ENCODE measurements at places on chromosomes 2 and 18. TPM values are rescaled to one million over a fixed set of nuclear protein-coding genes. Genes with fewer than 3 reads are reported as not detected.

- DNase-seq = no peak
These were observed 11.4 kb upstream of the CIDEA start for GRCh38 chr18:12242658-12243260.

DNA sequence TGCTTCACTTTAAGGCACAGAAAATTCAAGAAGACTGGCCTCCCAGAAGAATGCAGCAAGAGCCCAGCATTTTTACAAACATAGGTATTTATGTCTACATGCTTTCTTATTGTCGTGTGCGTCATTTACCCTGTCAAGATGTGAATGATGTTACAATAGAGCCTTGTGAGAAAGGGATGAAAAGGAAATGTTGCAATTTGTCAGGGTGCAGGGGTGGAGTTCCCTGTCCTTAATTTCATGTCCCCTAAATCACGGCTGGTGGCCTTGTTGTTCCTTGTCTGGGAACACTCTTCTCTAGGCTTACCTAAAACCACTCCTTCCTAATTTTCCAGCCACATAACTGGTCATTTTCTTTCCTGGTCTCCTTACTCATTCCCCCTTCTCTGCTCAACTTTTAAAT lies 194.2 kb downstream of the TXNL1 start:
- DNase-seq = no peak

- DNase-seq = peak; percentile 69
These were observed 185.0 kb downstream of the ANAPC1 start for GRCh38 chr2:111698743-111699554.

- DNase-seq = no peak
These were observed 19.7 kb downstream of the OSBPL6 start for GRCh38 chr2:178213991-178214390.

GRCh38 chr2:69184224-69184623 lies 171.2 kb downstream of the ANTXR1 start:
- DNase-seq = no peak

DNA sequence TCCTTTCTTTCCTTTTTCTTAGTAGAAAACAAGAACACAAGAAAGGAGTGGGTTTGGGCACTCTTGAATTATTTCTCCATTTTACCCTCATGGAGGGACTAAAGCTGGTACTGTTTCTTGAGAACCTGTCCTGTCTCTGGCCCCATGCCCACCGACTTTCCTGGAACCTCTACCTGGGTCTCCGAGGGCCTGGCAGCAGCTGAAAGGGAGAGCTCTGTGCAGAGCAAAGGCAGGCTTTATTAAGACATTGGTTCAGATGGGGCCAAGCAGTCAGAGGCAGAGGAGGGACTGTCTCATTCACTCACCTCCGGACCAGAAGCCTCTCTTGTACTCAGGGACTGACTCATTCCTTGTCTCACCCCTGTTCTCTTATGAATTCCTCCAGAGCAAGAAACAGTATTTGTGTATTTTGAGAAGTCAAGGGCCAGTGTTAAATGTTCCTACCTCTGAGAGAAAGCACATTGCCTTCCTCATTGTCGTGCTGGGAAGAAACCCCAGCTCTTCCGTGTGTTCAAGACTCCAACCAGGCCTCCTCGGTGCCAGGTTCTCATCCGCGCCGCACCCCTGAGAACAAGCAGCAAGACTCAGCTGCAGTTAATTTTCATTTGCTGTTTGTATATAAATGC lies 201.9 kb upstream of the NT5C1B start:
- DNase-seq = no peak

GRCh38 chr2:133063775-133064174 lies 393.8 kb upstream of the LYPD1 start:
- no peak for DNase-seq

- no peak for DNase-seq
These were observed 61.8 kb upstream of the CDC42EP3 start for GRCh38 chr2:37733251-37733650.

DNA sequence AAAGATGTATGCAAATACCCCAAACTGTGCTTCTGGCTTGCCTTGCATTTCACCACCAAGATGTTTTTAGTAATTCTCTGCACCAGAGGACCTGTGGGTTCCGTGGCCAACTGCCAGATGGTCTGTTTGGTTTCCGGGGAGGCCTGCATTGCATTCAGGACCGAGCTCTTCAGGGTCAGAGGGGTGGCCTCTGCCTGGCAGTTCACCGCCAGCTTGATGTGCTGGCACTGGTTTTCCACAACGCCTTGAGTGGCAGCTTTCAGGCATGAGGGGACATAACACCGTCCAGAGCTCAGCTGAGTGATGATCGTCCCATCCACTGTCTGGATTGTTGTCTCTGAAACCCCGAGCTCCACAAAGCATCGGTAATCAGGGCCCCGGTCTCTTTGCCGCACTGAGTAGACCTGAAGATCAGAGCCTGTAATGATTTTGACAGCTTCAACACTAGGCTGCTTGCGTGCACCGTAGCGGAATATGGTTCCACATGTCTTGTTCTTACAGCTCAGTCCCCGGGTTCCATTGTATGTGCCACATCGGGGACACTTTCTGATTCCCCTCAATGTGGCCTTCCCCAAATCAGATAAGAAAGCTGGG lies 9.4 kb downstream of the C2orf42 start:
- DNase-seq = no peak

DNA sequence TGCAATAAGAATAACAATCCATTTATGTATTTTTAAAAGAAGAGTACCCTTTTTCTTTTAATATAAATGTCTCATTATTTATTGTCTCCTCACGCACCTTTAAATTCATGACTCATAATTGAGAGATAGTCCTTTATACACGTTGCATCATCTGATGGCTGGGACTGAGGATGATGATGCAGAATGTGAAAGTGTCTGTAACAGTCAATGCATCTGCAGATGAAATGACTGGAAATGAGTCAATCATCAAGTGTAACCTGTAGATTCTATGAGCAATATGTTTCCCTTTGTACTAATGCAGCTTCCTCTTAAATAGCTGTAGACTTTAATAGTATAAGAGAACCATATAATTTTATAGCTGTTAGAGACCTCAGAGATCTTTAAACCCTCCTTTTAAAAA lies 26.1 kb upstream of the SYT4 start:
- no peak for DNase-seq

DNA sequence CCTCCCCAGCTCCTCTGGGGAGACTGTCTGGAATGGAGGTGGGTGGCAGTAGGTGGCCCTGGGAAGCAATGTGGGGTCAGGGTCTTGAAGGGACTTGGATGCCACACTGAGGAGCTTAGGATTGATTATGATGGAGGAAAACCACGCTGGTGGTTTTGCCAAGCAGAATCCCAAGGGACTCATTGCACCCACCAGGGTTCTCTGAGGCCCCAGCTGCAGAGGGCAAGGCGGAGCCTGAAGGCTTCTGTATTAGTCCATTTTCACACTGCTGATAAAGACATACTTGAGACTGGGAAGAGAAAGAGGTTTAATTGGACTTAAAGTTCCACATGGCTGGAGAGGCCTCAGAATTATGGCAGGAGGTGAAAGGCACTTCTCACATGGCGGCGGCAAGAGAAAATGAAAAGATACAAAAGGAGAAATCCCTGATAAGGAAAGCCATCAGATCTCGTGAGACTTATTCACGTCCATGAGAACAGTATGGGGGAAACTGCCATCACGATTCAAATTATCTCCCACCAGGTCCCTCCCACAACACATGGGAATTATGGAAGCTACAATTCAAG lies 87.2 kb upstream of the YWHAQ start:
- DNase-seq = no peak

- no peak for DNase-seq
These were observed 11.8 kb upstream of the FTCDNL1 start for GRCh38 chr2:199862788-199863187.

GRCh38 chr18:41690332-41691127 lies 264.5 kb upstream of the PIK3C3 start:
- DNase-seq = no peak

DNA sequence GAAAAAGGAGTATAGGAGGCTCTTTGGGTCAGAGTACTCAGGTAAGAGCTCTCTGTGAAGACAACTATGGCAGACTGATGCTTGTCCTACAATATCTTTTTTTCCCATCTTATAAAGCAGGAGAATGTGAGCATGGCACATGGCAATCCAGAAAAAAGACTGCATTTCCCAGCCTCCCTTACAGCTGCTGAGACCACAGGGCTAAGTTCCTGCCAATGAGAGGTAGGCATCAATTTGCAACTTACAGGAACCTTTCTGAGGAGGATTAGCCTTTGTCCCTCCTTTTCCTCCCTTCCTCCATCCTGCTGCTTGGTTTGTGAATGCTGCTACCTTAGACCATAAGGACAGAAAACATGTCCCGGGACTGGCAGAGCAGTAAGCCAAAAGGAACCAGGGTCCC lies 37.8 kb upstream of the ST8SIA5 start:
- DNase-seq = no peak

GRCh38 chr18:62345909-62346308 lies 20.8 kb downstream of the TNFRSF11A start:
- no peak for DNase-seq

- DNase-seq = no peak
These were observed 82.5 kb upstream of the XIRP2 start for GRCh38 chr2:166805753-166806152.

DNA sequence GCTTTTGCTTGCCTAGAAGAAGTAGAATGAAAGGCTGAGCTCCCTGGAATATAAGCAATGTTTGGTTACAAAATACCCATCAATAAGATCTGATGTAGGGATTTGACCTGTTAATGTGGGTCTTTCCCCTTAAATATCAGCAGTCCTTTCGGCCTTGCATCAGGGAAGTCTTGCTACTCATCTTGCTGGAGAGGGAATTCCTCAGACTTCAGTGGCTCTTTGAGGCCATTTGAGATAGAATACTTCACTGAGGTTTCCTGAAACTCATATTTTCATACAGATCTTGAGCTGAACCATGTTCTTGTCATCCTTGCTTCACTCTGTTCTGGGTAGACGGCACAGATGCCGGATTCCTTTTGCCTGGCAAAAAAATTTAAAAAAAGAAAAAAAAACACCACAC lies 3.9 kb downstream of the TWIST2 start:
- DNase-seq = no peak

- no peak for DNase-seq
These were observed 294.8 kb downstream of the PTGR3 start for GRCh38 chr18:74914052-74914591.

- DNase-seq = no peak
These were observed 29.0 kb downstream of the CCDC195 start for GRCh38 chr2:224687156-224687555.

GRCh38 chr2:98772536-98772935 lies 41.6 kb upstream of the MGAT4A start:
- DNase-seq = no peak

- DNase-seq = no peak
These were observed 96.8 kb downstream of the SP3 start for GRCh38 chr2:173868406-173868805.

- no peak for DNase-seq
These were observed 482.9 kb upstream of the HS6ST1 start for GRCh38 chr2:128801576-128801975.

GRCh38 chr2:133718688-133719201 lies 150.5 kb upstream of the NCKAP5 start:
- DNase-seq = no peak

DNA sequence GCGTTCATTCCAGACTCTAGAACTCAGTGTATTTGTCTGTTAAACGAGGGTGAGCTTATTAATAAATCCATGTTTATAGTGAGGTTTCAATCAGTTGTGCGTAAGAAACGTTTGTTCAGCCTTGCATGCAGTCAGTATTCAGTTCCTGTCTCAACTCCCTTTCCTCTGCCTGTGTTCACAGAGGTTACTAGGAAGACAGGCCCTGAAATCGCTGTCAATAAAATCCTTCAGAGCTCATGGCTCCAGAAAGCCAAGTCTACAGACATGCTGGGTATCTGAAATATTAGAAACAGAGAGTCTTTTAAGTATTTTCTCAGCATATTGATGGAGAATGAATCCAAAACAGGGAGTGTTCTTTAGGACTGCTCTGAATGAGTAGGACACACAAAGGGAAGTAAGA lies 75.4 kb downstream of the KLF7 start:
- DNase-seq = no peak

DNA sequence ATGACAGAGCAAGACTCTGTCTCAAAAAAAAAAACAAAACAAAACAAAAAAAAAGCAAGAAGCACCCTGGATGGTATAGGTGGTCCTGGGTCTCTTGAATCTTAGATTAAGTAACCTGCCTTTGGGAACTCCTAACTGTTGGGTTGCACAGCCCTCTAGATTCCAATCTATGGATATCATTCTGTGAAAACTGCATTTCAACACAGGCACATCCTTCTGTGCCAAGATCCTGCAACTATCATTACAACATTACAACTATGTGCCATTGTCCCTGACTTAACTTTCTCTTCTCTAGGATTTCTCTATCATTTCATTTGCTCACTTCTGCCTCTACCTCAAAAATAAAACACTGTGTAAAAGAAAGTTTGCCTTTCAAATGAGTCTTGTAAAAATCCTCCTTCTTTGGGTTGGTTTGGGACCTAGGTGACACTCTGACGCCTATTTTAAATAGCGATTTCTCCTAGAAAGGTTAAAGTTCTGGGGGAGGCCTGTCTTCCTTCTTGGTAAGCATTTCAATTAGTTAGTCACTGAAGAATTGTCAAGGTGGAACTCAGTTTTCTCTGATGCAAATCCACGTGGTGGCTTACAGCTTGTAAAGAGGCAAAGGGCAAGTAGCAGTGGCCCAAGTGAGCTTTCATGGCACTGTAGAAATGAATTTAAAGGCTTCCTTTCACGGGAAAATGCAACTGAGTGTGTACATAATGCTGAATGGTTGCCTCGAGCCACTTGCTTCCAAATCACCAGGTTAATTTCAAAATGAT lies 9.2 kb downstream of the LGALSL start:
- DNase-seq = no peak

The ALPG gene
- total RNA-seq = not detected

The NBAS gene
- total RNA-seq = 29.4 TPM

The FAM124B gene
- 1.4 TPM for total RNA-seq

The CD207 gene
- 0.47 TPM for total RNA-seq

The WDR7 gene
- 16.2 TPM for total RNA-seq

The EFEMP1 gene
- total RNA-seq = 225 TPM
